AG08395 (cell line): ENCODE measurements at places on chromosomes 1 and 21.

DNA sequence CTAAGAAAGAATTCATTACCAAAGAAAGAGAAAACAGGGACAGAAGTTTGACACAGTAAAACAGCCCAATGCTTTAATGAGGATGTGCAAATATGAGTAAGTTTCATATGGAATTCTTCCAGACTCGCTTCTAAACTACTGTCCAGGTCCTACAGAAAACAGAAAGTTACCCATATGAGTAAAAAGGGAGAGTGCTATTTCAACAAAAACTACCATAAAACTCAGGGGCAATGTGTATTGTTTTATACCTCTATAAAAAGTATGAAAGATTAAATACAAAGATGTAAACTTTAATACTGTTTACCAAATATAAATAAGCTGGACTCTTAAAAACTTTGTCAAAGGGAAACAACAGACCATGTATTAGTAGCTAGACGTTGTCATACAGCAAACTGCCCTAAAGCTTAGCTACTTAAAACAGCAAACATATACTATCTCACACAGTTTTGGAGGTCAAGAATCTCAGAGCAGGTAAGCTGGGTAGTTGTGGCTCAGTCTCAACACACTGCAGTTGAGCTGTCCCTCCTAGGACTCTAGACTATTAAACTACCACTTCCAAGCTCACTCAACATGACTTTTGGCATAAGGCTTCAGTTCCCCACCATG is 174.9 kb downstream of the COP1 start:
- no peak for DNase-seq

- no peak for DNase-seq
These were observed 1548.6 kb upstream of the B3GALT2 start for GRCh38 chr1:194734970-194735369.

GRCh38 chr1:21620496-21620895 is 48.7 kb downstream of the RAP1GAP start:
- no peak for DNase-seq

DNA sequence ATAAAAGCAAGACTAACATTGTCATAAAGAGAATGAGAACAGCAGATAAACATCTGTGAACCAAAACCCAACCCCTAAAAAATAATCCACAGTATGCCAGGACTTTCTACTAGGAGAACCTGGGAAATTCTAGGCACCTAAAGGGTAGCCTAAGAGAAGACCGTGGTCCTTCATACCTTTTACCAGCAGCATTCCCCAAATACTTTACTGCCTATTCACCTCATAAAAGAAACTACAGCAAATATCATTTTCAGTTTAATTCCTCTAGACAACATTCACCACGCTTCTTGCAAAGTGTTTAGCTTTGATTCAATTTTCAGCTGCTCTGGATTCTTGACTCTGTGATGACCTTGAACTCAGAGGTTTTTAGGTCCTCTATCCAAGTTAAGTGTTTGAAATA is 1180.7 kb upstream of the B3GALT2 start:
- no peak for DNase-seq

- DNase-seq, result no peak
These were observed 119.6 kb downstream of the IER5 start for GRCh38 chr1:181208083-181208482.

- no peak for DNase-seq
These were observed 248.3 kb upstream of the NEGR1 start for GRCh38 chr1:72530646-72531045.

DNA sequence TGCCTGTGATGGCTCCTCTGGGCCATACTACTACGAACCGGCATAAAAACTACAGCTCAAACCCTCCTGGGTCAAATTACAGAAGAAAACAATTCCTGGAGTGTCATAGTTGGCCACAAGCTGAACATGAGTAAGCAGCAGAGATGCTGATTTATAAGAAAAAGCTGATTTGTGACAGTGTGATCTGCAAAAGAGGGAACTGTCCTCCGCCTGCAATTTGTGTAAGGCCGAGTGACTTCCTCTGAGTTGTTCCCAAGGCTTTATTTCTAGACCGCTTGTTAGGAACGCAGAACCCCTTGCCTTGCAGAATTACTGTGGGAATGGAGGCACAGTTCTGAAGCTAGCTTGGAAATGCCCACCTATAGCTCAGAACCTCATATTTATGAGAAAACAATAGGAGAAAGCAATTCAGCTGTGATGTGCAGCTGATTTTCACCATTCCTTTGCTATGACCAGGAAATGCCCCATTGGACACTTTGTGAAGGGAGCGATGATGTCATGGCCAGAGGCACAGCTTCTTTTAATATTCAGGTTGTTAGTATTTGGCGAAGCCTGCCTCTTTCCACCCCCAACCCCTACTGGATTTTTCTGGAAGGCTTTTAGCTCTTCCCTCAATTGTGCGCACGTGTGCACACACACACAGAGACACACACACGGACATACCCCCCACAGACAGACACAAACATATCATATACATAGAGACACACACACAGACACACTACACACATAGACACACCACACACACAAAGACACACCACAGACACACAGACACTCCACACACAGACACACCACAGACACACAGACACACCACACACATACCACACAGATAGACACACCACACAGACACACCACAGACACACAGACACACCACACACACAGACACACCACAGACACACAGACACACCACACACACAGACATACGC is 47.6 kb downstream of the IER5 start:
- DNase-seq, result peak; percentile 89

DNA sequence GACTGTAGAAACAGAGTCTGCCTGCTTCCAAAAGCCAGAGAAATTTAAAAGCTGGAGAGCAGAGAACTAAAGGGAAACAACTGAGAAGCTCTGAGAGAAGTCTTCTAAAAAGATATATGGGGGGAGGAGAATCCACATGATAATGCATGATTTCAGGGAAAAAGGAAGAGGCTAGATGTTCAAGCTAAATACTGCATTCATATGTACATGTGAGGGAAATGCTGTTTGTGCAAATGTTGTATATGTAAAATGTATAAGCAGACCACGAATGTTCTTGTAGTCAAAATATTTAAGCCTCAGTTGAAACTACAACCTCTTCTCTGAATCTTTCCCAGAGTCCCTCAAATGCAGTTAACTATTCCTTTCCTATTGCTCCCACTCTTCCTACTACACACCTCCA is 79.2 kb downstream of the AKT3 start:
- no peak for DNase-seq
